ENCODE measurements at places on chromosomes 12 and 14.
A peak's percentile ranks its signal among the peaks of the same experiment; 100 is the strongest.

GRCh38 chr12:58757422-58757821 lies 162.9 kb downstream of the LRIG3 start:
- DNase-seq = peak; percentile 52

DNA sequence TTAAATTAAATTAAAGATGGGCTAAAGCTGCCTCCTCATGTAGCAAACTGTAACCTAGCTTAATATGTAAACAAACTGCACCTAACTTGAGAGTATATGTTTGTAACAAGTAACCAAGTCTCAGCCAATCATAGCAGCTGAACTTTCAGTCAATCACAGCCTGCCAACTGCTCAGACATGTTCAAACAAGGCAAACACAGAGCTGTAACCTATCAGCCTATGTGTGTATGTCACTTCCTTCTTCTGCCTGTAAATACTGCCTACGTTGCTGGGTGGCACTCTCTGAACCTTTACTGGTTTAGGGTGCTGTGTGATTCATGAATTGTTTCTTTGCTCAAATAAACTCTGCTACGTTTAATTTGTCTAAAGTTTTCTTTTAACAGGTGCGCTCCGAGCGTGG lies 2.9 kb downstream of the SERPINA6 start:
- DNase-seq = no peak

- DNase-seq = no peak
These were observed 19.6 kb upstream of the LRP1-AS start for GRCh38 chr12:57166971-57167371.

- DNase-seq = no peak
These were observed 816.9 kb downstream of the AACS start for GRCh38 chr12:125882141-125882540.

- no peak for DNase-seq
These were observed 977 bp upstream of the TMEM120B start for GRCh38 chr12:121711361-121712189.

DNA sequence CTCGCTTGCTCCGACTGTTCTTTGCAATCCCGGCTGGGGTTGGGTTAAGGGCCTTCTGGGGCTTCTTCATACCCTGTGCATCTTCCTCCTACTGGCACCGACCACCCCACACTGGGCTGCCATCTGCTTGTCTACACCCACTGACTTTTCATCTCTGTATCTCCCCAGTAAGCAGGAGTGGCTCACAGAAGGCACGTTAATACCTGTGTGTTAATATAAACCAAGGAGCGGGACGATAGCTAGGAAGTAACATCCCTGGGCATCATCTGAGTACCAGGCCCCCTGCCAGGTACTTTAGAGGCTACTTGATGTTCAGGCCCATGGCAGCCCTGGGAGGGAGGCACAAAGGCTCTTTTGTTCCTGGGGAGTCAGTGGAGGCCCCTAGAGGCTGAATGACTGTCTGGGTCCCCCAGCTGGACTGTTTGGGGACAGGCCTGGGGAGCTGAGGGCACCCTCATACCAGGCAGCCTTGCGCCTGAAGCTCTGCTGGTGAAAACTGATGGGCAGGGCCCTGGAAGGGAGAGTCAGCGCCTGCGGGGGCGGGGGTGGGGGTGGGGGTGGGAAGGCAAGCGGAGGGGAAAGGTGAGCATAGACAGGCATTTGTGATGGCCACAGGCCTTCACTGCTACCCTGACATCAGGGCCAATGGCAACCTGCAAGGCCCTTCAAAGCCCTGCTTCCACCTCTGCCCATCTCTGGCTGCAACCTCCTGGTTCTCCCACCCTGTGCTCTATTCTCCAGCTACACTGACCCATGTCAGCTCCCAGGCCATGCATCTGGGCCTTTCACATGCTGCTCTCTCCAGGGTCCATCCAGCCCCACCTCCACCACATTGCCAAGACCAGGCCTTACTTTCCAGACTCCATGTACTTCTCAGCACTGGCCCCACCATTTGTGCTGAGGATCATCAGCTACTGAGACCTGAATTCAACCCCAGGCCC lies 34.2 kb upstream of the DEGS2 start:
- DNase-seq = no peak

GRCh38 chr12:89461649-89462612 lies 62.7 kb downstream of the GALNT4 start:
- no peak for DNase-seq

GRCh38 chr12:92369636-92370035 lies 224.0 kb upstream of the BTG1 start:
- DNase-seq = peak; percentile 76

DNA sequence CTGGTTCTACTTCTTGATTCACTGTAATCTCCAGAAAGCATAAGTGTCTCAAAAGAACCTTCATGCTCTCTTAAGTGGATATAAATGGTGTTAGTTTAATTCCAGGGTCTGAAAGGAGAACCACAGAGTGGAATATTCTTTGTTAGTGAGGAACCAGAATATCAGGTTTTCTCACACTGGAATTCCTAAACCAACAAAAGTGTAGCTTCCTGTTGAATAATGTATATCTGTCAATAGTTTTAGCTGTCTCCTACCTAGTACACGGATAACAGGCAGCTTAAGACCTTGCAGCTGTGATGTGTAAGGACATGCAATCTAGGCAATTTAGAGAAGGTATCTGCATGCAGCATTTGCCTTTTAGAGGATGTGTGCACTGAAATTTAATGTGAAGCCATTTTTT lies 24.0 kb downstream of the LRIG3 start:
- no peak for DNase-seq

- no peak for DNase-seq
These were observed 403.3 kb upstream of the PRICKLE1 start for GRCh38 chr12:42992826-42993225.
